Femur (tissue), 1 donor: ENCODE measurements at places on chromosomes 3 and 15.

DNA sequence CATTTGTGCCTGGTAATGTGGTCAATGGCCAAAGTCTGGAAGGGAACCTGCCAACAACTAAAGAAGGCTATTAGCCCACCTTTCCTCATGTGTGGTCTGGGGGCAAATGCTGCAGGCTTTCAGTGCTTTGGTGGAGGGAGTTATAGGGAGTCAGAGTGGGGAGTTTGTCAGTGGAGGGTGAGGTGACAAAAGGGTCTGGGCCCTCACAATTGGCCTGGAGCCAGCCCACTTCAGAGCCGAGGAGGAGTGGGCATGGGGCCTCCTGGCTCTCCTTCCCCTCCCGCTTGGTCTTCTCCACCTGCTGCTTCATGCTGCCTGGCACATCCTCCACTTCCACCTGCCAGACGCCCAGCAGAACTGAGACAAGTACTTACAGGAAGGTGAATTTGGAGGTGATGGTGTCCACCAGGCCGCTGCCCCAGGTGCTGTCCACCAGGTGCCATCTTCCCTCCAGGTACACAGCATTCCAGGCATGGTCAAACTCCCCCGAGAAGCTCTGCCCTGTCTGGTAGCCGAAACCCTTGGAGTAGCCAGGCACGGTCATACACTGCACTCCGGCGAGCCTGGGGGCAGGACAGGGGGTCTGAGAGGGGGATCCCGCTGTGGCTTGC lies 40.9 kb downstream of the KY start:
- DNase-seq: no peak

- DNase-seq: no peak
Measured at GRCh38 chr3:59267021-59267420, 217.2 kb upstream of the CFAP20DC start.

GRCh38 chr15:81301815-81302399 lies 22.0 kb downstream of the STARD5 start:
- DNase-seq: no peak

- DNase-seq: no peak
Measured at GRCh38 chr3:136277115-136277514, 27.0 kb downstream of the PCCB start.

- no peak for DNase-seq
Measured at GRCh38 chr15:66097151-66098021, 156.2 kb downstream of the MEGF11 start.

GRCh38 chr3:33646406-33646805 lies 71.6 kb downstream of the CLASP2 start:
- no peak for DNase-seq

- DNase-seq: no peak
Measured at GRCh38 chr15:65183865-65184159, 1.3 kb downstream of the CLPX start.

GRCh38 chr3:42680271-42680670 lies 5.1 kb upstream of the KLHL40 start:
- no peak for DNase-seq
